Activated T-cell treated with anti-CD3 and anti-CD28 coated beads, Interleukin-2, amount 50 U/mL, for 48 hours (primary cell): ENCODE measurements at places on chromosomes 5 and 9.

DNA sequence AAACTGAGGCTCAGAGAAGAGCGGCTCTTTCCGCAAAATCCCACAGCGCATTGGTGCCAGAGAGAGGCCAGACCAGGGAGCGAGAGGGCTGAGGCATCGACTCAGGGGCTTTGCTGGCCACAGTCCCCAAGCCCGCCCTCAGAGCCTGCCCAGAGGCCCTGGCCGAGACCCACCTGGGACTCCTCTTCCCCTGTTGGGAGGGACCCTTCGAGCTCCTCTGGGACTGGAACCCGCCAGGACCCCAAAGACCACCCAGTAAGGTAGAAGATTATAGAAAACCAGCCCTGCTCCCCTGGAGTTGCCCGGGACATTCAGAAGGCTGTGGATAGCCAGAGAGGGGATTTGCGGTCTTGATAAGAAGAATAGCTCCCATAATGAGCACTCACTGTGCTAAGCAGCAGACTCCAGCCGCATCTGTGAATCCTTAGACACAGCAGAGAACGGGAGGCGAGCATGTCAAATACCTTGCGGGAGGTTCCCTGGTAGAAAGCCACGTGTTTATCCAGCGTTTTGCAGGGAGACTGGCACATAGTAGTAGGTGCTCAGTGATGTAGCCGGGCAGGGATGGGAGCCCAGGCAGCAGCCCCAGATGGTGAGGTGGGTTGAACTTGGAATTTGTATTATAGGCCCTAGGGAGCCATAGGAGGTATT lies 651 bp upstream of the AK1 start:
- DNase-seq, result no peak

GRCh38 chr9:88685966-88686365 lies 151.0 kb downstream of the NXNL2 start:
- no peak for DNase-seq

GRCh38 chr5:139746691-139747582 lies 48.7 kb upstream of the PSD2 start:
- peak; percentile 81 for DNase-seq

- no peak for DNase-seq
Observed at GRCh38 chr5:37532976-37533740, 154.0 kb downstream of the WDR70 start.

DNA sequence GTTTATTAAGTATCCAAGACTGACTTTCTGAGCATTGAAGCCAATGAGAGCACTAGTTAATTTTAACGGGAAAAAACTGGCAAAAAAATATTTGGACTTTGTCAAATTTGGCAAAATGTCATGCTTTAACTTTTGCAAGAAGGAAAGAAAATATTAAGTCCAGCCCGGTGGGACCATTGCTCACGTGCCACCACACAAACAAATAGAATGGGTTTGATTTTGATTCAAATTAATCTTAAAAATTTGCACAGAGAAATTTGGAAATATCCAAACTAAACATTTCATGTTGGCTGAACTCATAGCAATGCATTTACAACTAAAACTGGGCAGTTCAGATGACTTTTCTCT lies 302.2 kb downstream of the EBF1 start:
- no peak for DNase-seq

- DNase-seq, result no peak
Observed at GRCh38 chr5:163595932-163596607, 90.7 kb downstream of the MAT2B start.

DNA sequence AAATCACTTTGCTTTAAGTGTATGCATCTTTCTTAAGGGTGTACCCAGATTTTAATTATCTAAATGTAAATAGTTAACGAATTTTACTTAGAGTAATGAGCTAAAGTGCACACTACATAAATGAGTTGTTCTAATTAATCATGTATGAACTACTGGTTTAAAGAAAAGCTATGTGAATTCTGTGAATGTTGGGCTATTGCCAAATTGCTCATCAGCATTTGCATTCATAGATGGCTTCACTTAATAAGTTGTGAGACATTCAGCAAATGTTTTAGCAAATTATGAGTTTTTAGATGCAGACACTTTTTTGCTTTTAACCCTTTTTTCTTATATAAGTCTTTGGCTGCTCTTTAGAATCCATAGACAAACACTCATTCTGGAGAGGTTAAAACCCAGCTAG lies 175.7 kb downstream of the PBX3 start:
- DNase-seq, result no peak

GRCh38 chr5:58240322-58240721 lies 219.6 kb downstream of the PLK2 start:
- no peak for DNase-seq

DNA sequence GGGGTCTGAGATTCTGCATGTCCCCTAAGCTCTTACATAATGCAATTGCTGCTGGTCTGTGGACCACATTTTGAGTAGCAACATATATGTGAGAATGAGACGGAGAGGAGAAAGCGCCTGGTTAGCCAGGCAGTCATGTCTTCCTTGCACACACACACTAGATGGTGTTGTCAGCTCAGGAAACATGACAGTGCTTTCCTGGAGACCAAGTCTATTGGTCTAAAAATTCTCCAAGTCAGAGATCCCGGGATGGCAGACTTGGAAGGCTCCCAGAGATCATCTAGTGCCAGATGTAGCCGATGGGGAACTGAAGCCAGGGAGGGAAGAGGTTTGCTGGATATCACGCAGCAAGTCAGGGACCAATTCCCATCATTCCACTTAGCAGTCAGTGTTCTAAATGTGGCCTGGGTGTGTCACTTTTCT lies 53.4 kb downstream of the GALNT12 start:
- no peak for DNase-seq

GRCh38 chr5:91361055-91361701 lies 21.9 kb downstream of the ARRDC3 start:
- no peak for DNase-seq

DNA sequence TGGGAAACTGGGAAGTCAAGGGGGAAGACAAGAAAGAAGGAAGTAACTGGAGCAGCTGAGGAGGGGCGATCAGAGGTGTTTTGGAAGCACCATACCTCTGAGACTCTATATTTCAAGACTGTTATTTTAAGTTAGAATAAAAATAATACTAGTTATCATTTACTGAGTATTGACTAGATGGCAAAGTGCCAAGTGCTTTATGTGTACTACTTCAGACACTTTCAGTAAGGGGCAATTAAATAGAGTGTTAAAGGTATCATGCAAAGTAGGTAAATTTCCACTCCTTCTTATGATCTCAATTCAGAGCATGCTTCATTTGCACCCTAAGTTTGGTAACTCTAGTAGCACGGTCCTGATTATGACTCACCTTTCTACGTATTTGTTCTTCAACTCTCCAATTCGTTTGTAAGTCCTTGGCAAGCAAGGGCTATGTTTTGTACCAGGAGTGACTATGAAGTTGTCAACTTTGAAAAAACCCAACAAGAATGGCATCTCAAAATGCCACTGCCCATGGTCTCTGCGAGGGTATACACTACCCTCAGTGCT lies 152.4 kb upstream of the RAPGEF1 start:
- no peak for DNase-seq

- DNase-seq, result no peak
Observed at GRCh38 chr9:109176386-109176785, 9.3 kb upstream of the FRRS1L start.

- no peak for DNase-seq
Observed at GRCh38 chr9:128390150-128390812, 19.1 kb downstream of the URM1 start.

DNA sequence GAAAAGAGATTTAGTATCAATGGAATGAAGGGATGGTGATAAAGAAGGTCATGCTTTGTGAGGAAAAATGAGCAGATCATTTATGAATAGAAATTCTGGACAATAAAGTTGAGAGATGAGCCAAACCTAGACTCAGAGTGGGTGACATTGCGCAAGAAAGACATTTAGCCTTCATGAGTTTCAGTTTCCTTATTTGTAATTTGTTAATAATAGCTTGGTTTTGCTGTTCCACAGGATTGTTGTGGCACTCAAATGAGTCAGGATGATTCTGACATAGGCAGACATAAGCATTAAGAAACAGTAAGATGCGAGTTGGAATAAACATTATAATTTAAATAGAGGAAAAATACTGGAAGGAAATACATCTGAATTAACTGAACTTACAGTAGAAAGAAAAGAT lies 34.8 kb downstream of the ITGA2 start:
- DNase-seq, result no peak

DNA sequence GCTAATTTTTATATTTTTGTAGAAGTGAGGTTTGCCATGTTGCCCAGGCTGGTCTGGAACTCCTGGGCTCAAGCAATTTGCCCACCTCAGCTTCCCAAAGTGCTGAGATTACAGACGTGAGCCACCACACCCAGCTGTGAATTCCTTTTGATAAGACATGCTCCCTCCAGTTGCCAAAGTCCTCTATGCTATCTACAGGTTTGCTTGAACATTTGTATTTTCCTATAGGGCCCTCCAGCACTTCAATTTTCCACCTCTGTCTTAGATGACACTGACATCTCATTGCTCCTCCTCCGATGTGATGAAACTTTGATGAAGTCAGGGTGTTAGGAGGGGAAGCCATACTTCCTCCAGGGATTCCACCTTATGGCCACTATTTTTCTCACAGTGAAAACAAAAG lies 25.2 kb upstream of the CTSV start:
- DNase-seq, result no peak

GRCh38 chr5:151772029-151772845 lies 483 bp downstream of the G3BP1 start:
- DNase-seq, result peak; percentile 65

DNA sequence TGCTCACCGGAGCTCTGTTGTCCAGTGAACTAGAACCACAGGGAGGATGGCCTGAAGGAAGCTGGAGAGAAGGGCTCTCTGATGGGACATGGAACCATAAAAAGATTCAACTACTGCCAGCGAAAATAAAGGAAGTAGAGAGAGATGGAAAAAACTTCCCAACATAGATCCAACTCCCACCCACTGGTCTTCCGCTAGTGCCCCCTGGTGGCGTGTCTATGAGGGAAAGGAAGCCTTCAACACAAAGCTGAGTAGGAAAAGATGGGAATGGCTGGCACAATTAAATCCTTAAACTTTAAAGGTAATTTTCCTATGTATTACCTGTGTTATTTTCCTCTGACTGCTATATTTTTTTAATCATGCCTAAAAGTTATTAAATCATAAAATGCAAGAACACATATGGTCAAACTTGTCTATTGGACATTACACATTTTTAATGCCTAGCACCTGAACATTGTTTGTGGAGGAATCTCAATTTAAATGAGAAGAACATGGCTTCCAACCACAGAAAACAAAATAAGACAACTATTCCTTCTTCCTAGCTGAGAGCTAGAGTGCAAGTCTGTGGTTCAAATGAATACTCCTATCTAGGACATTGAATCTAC lies 51.5 kb downstream of the CEP120 start:
- DNase-seq, result peak; percentile 31

GRCh38 chr5:64838803-64839202 lies 70.1 kb downstream of the CWC27 start:
- no peak for DNase-seq

GRCh38 chr5:172506251-172506650 lies 51.9 kb upstream of the SH3PXD2B start:
- DNase-seq, result no peak

- DNase-seq, result no peak
Observed at GRCh38 chr9:88421348-88421747, 33.1 kb downstream of the SPIN1 start.

- DNase-seq, result no peak
Observed at GRCh38 chr9:102085548-102085947, 347.1 kb upstream of the GRIN3A start.

- no peak for DNase-seq
Observed at GRCh38 chr5:141919218-141920119, 4.2 kb upstream of the DELE1 start.
